ENCODE measurements at places on chromosomes 16 and 17. TPM values are rescaled to one million over a fixed set of nuclear protein-coding genes. Genes with fewer than 3 reads are reported as not detected.

GRCh38 chr16:64962786-64963185 lies 159.1 kb downstream of the CDH11 start:
- no peak for DNase-seq

GRCh38 chr17:66138120-66138519 lies 53.8 kb downstream of the CEP112 start:
- DNase-seq: no peak

The TAC4 gene
- total RNA-seq: not detected

- DNase-seq: no peak
Observed at GRCh38 chr17:8685381-8685780, 54.9 kb upstream of the MYH10 start.

DNA sequence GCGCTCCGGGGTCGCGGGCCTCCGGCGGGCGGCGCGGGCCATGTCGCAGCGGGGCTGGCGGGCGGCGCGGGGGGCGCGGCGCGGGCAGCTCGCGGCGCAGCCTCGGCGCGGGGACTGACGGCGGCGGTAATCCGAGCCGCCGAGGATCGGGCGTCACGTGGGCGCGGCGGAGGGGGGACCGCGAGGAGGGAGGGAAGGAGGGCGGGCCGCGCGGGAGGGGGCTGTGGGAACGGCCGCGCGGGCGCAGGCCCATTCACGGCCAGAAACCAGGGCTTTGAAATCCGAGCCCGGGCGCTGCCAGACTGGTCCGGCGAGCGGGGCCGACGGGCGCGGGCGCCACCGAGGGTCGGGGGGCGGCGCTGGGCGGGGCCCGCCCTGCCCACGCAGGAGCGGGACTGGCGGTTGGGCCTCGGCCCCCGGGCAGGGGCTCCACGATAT lies at the start of gene MTSS2:
MTSS2 (minus strand) TSS at position 116 of the 438 bp plus-strand sequence. CDS start 262 bp downstream, outside the sequence.
- DNase-seq: no peak

DNA sequence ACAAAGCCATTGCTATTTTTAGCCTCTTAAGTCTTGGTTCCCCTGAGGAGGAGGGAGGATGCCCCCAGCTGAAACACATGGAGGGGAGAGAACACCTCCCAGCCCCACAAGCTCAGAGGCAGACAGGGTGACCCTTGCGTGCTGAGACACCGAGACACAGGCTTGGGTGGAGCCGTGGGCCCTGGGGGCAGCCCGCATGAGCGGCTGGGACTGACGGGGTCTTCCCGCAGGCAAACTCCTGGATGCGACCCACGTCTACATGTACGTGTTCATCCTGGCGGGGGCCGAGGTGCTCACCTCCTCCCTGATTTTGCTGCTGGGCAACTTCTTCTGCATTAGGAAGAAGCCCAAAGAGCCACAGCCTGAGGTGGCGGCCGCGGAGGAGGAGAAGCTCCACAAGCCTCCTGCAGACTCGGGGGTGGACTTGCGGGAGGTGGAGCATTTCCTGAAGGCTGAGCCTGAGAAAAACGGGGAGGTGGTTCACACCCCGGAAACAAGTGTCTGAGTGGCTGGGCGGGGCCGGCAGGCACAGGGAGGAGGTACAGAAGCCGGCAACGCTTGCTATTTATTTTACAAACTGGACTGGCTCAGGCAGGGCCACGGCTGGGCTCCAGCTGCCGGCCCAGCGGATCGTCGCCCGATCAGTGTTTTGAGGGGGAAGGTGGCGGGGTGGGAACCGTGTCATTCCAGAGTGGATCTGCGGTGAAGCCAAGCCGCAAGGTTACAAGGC lies 9.8 kb downstream of the SLC16A3 start:
- no peak for DNase-seq

The CDH1 gene
- 45.4 TPM for total RNA-seq

GRCh38 chr16:70160388-70160787 lies 13.2 kb upstream of the CLEC18C start:
- no peak for DNase-seq

GRCh38 chr16:3140603-3141427 lies 6.0 kb downstream of the ZNF213 start:
- no peak for DNase-seq

- no peak for DNase-seq
Observed at GRCh38 chr16:26744430-26744829, 322.3 kb upstream of the C16orf82 start.

The SSTR5 gene
- total RNA-seq: 0.88 TPM

Data from spinal cord (tissue), 10 donors.